PC-3 (cell line): ENCODE measurements at places on chromosomes 1 and 21. TPM values are rescaled to one million over a fixed set of nuclear protein-coding genes. Genes with fewer than 3 reads are reported as not detected.
A peak's percentile ranks its signal among the peaks of the same experiment; 100 is the strongest.

GRCh38 chr1:27598902-27599528, 4.9 kb downstream of the AHDC1 start:
- DNase-seq, result peak; percentile 46

DNA sequence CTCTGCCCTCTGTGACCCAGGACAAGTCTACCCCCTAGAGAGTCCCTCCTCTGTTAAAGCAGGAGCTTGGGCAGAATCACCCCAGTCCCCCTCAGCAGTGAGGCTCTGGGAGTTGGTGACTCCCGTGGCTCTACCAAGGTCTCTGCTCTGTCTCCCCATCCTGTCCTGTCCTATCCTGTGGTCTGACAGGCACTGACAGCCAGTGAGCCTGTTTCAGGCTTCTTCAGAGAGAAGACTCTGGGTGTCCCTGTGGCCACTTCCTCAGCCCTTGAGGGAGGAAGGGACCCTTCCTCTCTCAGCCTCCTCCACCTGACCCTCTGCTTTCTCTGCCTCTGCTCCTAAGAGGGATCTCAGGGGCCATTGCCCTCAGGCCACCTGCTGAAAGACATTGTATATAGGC, 148.7 kb downstream of the FCRL5 start:
- DNase-seq, result no peak

- DNase-seq, result peak; percentile 91
Observed at GRCh38 chr1:243287652-243288051, 31.8 kb downstream of the SDCCAG8 start.

GRCh38 chr1:100292711-100293110, 26.7 kb downstream of the RTCA start:
- no peak for DNase-seq

DNA sequence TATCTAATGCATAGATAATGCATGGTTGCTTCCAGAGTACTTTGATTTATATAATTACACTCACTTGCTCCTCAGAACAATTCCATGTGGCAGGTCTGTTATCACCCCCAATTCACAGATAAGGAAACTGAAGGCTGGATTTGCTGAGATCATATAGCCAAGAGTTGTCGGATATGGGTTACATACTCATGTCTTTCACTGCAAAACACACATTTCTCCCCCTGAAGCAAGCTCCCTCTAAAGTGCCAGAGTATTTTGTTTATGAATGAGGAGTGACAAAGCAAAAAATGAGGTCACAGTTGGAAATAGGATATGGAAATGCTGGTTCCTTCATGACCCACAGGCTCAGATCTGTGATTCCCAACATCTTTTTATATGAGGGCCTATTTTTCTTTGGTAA, 134.2 kb downstream of the ROR1 start:
- DNase-seq, result no peak

DNA sequence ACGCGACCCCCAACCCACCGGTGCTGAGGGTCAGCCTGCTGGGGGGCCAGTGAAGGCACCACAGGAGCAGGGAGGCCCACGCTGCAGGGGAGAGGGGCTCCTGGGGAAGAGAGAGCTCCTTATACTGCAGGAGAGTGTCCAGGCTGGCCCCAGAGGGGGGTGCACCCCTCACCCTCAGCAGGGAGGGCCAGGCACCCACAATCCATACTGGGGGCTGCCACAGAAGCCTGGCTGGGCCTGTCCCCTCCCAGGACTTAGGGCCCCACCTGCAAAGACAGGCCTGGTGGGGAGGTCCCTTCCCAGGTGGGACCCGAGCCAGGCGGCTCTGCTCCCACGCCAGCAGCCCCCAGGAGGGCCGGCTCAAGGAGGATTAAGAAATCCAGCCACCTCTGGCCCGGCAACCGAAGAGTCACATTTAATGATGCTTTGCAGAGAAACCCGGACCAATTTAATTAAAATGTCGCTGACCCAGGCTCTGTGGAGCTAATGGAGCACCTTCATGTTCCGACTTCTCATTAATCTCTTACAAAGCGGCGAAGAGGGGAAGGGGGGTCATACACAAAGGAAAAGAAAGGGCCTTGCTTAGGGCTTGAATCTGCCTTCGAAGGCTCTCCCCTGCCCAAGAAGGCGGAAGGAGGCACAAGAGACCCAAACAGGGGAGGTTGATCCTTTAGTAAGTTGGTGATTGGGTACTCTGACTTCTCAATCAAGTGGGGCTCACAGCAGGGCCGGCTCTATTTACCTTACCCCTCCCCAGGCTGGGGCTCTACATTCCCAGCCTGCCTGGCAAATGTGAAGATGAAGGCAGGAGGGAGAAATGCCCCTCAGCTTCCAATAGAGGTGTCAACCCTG, 25.0 kb downstream of the WNT9A start:
- DNase-seq, result no peak

DNA sequence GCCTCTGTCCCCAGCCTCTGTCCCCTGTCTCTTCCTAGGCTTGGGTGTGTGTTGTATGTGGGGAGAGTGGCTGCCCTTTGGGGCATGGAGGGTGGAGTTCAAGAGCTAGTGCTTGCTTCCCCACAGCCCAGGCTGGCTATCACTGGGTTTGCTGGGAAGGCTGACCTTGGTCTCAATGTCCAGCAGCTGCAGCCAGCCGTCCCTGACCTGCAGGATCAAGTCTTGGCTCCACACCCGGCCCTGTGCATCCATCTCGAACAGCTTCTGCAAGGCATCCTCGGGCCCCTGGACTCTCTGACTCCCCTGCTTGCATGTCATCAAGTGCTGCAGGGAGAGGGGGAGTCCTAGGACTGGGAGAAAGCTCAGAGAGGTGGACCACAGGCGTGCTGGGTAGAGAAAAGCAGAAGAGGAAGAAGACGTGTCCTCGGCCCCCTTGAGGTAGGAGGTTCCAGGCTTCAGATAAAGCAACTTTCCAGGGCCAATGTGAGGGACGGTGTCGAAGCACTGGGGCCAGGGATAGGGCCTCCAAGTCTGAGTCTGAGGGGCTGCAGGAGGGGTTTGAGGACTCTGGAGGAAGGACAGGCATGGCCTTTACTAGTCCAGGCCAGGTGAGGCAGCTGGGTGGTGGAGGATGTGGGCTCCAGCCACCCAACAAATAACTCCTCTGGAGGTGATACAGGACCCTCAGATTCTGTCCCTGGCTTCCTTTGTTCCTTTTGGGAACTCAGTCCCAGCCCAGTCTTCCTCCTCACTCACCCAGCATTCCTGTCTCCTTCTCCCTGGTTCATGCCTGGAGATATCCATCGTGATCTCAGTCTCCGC, 4.0 kb downstream of the EPS8L3 start:
- DNase-seq, result no peak

CYP4A11 gene
- not detected in 2 replicates for total RNA-seq

DNA sequence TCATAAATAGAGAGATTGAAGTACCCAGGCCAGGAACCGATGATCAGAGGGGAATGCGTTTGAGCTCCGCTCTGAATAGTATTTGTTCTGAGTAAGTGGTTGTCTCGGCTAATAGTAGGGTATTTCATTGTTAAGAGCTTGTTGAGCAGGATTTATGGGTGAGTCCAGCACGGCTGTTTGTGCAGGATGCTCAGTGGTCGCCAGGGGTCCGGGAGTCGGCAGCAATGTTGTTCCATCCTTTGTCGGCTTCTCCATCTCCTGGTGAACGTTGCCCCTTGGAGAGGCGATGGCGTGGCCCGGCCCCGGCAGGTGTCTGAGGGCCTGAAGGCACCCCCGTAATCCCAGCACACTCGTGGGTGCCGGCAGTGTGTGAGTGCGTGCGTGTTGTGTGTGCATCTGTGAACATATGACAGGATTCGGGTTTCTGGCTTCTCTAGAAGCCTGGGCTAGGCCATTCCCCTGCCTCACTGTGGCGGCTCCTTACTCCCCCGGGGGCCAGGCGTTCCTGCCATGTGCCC, 160.8 kb upstream of the ARHGEF16 start:
- DNase-seq, result no peak

B3GALNT2 gene
- 26.4 and 27.3 TPM in 2 replicates for total RNA-seq

DNA sequence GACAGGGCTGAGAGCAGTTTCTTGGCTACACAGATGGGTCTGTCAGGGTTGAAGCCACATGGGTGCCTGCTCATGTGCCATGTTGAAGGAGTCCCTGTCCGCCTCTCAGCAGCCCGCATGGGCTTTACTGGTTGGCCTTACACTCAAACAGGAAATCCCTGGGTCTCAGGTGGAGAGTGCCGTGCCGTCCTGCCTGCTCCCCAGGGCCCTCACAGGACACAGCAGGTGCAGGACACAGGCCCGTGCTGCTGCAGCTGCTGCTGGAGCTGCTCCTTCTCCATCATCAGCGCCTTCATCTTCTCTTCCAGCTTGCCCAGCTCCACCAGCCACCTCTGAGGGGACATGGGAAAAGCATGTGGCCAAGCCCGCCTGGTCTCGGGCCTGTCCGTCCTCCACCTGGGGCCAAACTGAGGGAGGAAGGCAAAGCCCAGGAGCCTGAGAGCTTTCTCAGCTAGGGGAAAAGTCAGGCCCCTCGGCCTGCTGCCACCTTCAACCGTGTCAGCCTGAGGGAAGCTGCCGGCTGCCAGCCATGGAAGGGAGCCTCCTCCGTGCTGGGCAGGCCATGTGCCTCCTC, 5.5 kb downstream of the SLFNL1 start:
- DNase-seq, result no peak

MPL gene
- 0.35 TPM in 1 of 2 replicates, not detected in the other for total RNA-seq

DNA sequence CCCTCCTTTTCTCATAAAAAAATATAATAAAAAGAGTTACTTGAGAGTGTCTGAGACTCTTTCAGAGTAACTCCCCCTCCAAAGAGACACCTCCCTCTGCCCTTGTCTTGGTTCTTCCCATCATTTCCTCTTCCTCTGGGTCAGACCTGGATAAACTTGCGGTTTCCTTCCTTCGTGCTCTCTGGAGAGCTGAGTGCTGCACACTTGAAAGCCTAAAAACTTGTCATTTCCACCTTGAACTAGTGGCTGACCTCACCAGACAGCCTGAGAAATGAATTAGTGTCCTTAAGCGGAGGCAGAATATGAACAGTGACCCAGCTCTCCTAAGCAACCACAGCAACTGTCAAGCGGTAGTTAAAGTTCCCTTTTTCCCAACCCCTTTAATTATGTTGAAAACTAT, 88.4 kb upstream of the PROX1 start:
- DNase-seq, result no peak

GRCh38 chr1:25784575-25785051, 15.4 kb upstream of the SELENON start:
- DNase-seq, result no peak

AMPD2 gene
- total RNA-seq, result 75.3 and 128 TPM in 2 replicates

EFNA1 gene
- total RNA-seq, result 29.4 and 49.9 TPM in 2 replicates

- DNase-seq, result peak; percentile 80
Observed at GRCh38 chr1:227317523-227318015, 723 bp downstream of the CDC42BPA start.

DNA sequence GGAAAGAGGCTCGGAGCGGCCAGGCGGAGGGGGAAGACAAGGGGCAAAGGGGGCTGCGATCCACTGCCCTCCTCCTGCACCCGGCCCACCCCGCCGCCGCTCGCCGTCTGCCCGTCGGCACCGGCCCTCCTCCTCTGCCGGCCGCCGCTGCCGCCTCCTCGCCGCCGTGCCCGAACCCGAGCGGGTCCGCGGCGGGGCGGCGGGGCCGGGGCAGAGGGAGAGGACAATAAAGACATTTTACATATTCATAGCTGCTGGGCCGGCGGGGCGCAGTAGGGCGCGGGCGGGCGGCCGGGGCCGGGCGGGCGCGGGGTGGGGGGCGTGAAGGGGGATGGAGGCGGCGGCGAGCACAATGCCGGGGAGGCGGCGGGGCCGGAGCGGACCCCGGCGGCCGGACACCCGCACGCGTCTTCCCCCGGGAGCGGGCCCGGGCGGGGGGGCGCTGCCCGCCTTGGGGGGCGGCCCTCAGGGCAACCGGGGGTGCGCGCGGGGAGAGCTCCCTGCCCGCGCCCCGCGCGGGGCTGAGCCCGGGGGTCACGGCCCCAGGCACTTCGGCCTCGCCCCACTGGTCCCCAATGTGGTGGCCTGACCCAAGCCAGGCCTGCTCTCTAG, 546 bp downstream of the POU2F1 start:
- no peak for DNase-seq
